HepG2 (cell line): ENCODE measurements at places on chromosomes 11 and 22. TPM values are rescaled to one million over a fixed set of nuclear protein-coding genes. Genes with fewer than 3 reads are reported as not detected.

The DBX1 gene
- total RNA-seq, result not detected in 2 replicates

The OR2AT4 gene
- not detected in 2 replicates for total RNA-seq

The ATP5MG gene
- total RNA-seq, result 320 and 408 TPM in 2 replicates

The GGTLC2 gene
- total RNA-seq, result not detected in 2 replicates

The NUMA1 gene
- 60.2 and 67.7 TPM in 2 replicates for total RNA-seq

The MMP12 gene
- total RNA-seq, result not detected in 2 replicates

The FJX1 gene
- total RNA-seq, result 0.44 and 0.82 TPM in 2 replicates

The RAC2 gene
- not detected in 2 replicates for total RNA-seq

The TIMP3 gene
- total RNA-seq, result 28.7 and 57.3 TPM in 2 replicates

The ATG2A gene
- total RNA-seq, result 6.5 and 6.7 TPM in 2 replicates

- H3K4me3 ChIP-seq, result no peak overlapping the region
- no peaks in the 10 kb centered on the region for H3K36me3 ChIP-seq
- H3K4me1 ChIP-seq, result peaks cover 29% of the 10 kb centered on the region
Measured at GRCh38 chr11:46378296-46378695, 3.2 kb upstream of the MDK start.

- DNase-seq, result no peak
- H3K4me3 ChIP-seq, result no peak overlapping the region
- H3K27ac ChIP-seq, result no peak overlapping the region
- H3K36me3 ChIP-seq, result peaks cover 21% of the 10 kb centered on the region
- no peaks in the 10 kb centered on the region for H3K27me3 ChIP-seq
Measured at GRCh38 chr22:39431216-39431801, 25.5 kb upstream of the MGAT3 start.

GRCh38 chr11:86171627-86172026 is 72.9 kb upstream of the EED start:
- DNase-seq, result no peak
- H3K4me1 ChIP-seq, result peaks cover 36% of the 10 kb centered on the region
- no peaks in the 10 kb centered on the region for H3K36me3 ChIP-seq
- H3K27ac ChIP-seq, result no peak overlapping the region

DNA sequence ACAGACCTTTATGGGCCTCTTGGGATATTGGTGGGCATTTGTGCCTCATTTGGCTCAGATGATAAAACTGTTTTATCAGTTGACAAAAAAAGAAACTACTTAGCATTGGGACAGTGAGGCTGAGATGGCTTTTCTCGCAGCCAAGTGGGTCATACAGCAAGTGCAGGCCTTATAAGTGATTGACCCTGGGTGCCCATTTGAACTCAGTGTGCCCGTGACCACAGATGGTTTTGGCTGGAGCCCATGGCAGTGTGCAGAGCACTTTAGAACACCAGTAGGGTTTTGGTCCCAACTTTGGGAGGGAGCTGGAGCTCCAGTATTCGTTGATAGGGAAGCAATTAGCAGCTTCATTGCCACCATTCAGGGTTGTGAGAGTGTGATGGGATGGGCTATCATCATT is 404.5 kb upstream of the LARGE1 start:
- no peak overlapping the region for H3K4me3 ChIP-seq
- no peak for DNase-seq
- H3K27ac ChIP-seq, result no peak overlapping the region
- no peaks in the 10 kb centered on the region for H3K36me3 ChIP-seq
- H3K27me3 ChIP-seq, result no peaks in the 10 kb centered on the region; the same call in 1 of the 2 replicates

GRCh38 chr11:1437500-1437899 is 47.8 kb downstream of the BRSK2 start:
- peaks cover 12% of the 10 kb centered on the region; the same call in 2 of the 3 replicates for H3K27me3 ChIP-seq
- H3K4me3 ChIP-seq, result no peak overlapping the region
- H3K4me1 ChIP-seq, result no peaks in the 10 kb centered on the region
- DNase-seq, result peak; percentile 16

- H3K4me1 ChIP-seq, result no peaks in the 10 kb centered on the region
- no peaks in the 10 kb centered on the region for H3K36me3 ChIP-seq
- DNase-seq, result no peak
- no peak overlapping the region for H3K4me3 ChIP-seq
- H3K27ac ChIP-seq, result no peak overlapping the region
Measured at GRCh38 chr11:117610901-117611300, 186.1 kb downstream of the DSCAML1 start.
